ENCODE measurements at places on chromosomes 2 and 18.

DNA sequence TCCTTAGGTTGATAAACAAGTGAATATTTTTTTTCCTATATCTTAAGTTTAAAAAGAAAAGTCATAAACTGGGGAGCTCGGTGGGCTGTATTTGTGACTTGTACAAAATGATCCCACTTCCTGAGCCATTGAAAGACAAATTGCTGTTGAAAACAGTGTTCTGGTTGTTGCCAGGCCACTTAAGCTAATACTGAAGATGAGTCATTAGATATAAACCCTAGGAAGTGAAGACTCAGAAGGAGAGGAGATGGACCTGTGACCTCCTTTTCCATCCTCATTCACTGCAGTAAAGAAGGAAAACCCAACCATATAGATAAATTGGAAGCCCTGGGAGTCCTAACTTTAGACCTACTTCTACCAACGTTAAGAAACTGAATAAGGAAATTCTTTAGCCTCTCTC lies 46.2 kb upstream of the SERPINE2 start:
- no peak for DNase-seq

DNA sequence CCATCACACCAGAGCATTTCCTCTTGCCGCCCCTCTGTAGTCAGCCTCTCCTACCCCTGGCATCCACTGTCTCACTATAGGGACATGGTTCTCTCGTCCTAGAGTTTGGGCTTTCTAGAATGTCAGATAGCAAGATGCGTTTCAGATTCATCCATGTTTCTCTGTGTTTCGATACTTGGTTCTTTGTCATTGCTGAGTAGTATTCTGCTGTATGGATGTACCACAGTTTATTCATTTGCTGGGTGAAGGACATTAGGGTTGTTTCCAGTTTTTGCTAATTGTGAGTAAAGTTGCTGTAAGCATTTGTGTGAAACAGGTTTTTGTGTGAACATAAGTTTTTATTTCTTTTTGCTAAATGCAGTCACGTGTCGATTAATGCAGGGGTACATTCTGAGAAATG lies 3.8 kb downstream of the ZNF532 start:
- DNase-seq = no peak

DNA sequence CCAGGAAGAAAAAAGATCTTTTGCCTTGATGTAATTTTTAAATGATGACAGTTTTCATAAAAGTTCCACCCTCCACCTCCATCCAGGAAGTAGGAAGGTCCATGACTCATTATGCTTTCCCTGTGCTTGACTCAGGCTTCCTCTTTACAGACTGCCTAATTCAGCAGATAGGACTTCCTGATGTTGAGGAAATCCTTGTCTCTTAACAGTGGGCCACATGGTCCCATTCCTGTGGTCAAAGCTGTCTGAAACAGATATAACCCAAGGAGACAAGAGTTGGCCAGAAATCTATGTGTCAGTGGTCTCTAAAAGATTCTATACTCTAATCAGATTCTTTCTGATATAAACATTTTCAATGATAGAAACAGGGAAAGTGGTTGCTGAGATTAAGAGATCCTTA lies 119.1 kb downstream of the BAZ2B start:
- no peak for DNase-seq

- no peak for DNase-seq
These were observed 376.4 kb downstream of the ZEB2 start for GRCh38 chr2:144143294-144144151.

DNA sequence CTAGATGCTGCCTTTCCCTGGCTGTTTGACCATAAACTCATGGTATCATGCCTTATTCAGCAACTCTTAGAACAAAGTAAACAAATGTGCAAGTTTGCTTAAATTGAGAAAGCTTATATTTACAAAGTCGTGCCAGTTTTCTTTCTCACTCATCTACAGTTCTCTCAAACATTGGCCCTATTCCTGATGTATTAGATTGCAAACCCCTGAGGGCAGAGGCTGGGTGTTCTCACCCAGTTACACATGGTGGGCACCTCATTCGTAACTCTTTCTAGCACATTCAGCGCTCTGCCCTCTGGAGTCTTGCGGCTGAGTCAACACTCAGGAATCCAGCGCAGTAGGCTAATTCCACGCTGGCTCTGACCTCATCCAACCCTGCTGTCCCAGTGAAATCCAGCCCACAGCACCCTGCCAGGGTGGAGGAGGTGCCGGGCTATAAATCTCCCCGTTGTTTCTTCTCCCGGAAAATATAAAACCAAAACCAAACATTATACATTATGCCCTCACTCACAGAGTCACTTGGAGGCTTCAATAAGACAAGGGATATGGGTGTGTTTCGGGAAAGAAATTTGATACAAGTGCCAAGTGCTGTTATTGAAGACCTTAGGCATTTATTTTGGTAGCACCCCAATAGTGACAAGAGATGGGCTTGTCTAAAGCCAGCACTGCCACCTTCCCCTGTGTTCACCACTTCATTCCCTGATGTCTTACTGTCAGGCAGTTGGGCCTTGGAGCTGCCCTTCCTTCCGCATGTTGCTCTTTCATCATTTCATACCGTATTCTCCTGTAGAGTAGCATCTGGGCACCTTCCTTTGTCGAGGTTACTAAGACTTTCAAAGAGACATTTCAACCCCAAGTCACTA lies 287.4 kb downstream of the PRKCE start:
- DNase-seq = no peak
